ENCODE measurements at places on chromosomes 16 and 17.

- no peak for DNase-seq
Observed at GRCh38 chr17:42535155-42536047, 640 bp upstream of the NAGLU start.

- no peak for DNase-seq
Observed at GRCh38 chr17:47730681-47731080, 2.4 kb upstream of the TBX21 start.

DNA sequence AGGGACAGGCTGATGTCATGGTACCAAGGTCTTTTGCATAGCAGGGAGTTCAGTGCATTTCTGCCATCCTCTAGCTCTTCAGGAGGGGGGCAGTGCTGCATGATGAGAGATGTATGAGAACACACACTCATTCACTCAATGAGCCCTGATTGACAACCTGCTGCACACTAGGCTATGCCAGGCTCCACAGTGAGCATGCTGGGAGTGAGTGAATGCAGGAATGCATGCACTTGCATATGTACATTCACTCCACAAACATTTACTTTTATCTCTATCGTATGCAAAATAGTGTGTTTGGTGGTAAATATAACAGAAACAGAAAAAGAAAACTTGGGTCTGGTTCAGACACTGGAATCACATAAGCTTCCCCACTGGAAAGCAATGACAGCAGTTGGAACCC is 374.1 kb upstream of the C16orf82 start:
- no peak for DNase-seq

GRCh38 chr17:60600490-60601446 is 775 bp downstream of the PPM1D start:
- no peak for DNase-seq

GRCh38 chr16:57977418-57978069 is 6.6 kb upstream of the CNGB1 start:
- DNase-seq, result no peak

- no peak for DNase-seq
Observed at GRCh38 chr16:88770461-88771293, 14.3 kb downstream of the PIEZO1 start.

- no peak for DNase-seq
Observed at GRCh38 chr16:53768167-53768566, 64.2 kb downstream of the FTO start.

GRCh38 chr16:68003031-68003430 is 3.7 kb upstream of the DPEP2 start:
- DNase-seq, result no peak

All from SIG-M5 (cell line).